ENCODE measurements at places on chromosomes 16 and 17.

DNA sequence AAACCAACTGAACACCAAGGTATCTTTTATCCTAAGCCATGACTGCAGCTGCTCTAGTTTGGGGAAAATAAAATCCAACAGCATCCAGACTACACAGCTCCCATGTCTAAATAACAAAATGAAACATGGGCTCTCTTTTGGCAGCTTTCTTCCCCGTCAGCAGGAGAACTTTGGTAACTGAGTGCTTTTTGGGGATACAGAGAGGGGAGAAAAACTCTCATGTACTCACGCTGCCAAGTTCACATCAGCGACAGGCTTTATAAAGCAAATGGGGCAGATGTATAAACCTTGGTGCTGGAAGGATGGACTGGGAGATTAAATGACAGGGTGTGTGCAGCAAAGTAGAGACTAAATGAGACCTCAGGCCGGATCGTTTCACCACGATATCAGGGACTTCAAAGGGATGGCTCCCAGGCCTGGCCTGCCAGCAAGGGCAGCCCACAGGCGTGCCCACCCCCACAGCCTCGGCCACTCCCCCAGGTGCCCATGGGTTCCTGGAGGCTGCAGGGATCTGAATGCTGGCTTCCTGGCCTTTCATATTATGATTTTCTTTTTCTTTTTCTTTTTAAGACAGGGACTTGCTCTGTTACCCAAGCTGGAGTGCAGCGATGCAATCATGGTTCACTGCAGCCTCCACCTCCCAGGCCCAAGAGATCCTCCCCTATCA is 174.6 kb downstream of the ZNF423 start:
- DNase-seq, result no peak

GRCh38 chr16:56789360-56789759 is 59.4 kb downstream of the NUP93 start:
- peak; percentile 29 for DNase-seq

- no peak for DNase-seq
Observed at GRCh38 chr16:15043344-15043743, 12.5 kb downstream of the NTAN1 start.

DNA sequence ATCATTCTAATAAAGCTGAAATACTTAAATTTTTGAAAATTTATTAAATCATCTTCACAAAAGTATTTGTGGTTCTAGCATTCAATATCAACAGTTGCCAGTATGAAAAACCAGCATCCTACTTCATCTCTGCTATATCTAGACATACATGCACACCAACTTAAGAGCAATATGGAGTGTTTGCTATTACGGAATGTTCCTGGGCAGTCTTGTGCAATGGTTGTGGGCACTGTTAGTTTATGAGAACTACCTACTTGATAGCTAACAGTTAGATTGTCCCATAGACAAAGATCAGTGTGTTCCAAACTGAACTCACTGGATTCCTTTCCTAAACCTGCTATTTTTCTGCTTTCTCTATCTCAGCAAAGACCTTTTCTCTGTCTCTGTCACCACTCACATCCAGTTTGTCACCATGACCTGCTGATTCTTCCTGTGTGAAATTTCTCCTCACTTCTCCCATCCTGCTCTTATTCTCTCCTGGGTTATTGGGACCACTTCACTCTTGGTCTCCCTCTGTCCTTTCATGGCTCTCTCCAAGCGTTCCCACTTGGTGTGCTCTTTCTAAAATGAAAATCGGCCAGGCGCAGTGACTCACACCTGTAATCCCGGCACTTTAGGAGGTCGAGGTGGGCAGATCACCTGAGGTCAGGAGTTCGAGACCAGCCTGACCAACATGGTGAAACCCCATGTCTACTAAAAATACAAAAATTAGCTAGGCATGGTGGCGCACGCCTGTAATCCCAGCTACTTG is 27.7 kb downstream of the CNTROB start:
- DNase-seq, result no peak

DNA sequence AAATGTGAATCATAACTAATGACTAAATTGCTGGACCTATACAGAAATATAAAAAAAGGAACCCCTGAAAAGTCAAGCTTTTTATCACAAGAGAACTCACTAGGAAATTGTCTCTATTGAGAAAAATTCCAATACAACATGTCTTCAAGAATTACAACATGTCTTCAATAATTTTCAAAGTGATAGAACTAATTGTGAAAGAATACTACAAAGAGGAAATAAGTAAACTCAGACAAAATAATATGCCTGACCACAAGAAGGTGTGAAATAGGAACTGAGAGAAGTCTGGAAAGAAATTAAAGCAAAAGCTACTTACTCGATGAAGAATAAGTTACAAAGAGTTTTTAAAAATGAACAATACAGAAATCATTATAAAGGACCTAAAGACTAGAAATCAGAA is 29.9 kb upstream of the OR1G1 start:
- no peak for DNase-seq

- no peak for DNase-seq
Observed at GRCh38 chr17:17098551-17099179, 56.4 kb downstream of the MPRIP start.

DNA sequence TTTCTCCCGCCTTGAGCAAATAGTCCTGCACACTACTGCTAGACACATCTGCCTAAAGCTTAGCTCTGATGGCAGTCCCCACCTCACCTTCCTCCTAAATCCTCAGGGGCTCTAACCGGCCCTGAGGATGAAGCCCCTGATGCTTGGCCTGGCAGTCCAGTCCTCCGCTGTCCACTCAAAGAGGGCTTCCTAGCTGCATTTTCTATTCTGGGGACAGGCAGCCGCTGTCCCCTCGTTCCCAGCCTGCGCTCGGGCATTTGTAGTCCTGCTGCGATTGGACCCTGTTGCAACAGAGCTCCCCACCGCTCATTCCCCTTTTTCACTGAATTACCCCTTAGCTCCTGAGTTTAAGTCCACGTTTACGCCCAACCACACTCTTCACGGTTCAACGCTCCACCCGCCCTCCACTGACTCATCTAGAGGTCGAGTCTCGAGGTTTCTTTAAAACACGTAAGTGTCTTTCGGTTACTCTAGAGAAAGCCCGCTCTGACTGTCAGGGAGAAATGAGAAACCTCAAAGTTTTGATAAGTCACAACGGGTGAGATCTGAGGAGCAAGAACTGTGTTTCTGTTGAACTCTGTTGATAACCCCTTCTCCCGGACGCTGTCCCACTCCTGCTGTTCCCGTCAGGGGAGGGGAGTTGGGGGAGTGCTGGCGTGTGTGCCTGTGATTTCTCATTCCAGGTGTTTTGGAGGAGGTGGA is 4.5 kb downstream of the CCR7 start:
- DNase-seq, result peak; percentile 61

DNA sequence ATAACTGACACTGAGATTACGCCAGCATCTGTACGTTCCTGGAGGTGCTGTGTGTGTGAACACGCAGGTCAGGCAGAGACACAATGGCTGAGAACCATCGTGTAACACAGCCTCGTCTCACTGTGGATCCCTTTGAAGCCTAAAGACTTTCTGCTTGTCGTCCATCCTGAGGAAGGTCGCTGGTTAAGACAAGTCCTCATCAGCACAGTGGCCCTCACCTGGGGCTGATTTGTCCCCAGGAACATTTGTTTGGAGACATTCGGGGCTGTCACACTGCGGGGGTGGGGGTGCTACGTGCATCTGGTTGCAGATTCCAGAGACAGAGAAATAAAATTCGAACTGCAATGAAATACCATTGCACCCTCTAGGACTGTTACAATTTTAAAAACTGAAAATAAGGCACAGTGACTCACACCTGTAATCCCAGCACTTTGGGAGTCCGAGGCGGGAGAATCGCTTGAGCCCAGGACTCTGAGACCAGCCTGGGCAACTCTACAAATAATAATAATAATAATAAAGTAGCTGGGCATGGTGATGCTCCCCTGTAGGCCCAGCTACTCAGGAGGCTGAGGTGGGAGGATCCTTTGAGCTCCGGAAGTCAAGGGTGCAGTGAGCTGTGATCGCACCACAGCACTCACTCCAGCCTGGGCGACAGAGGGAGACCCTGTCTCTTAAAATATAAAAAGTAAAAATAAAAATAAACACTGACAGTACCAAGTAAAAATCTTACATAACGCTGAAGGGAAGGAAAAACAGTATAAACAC is 112.0 kb upstream of the METRNL start:
- no peak for DNase-seq

DNA sequence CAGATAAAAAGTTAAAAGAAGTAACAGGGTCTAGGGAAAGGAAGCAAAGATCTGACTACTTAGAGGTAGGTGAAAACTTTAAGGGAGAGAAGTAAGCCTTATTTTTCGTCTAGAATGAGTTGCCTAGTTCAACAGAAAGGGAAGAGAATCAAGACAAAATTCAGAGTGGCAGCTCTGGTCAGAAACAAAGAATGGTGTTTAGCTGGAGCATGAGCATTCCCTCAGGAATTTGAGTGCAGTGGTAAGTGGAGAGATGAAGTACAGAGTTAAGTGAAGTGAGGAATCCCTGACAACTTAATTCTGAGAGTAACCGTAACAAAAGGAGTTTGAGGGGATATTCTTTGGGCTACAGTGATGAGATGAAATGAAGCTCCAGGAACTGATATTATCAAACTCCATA is 11.5 kb downstream of the SMG6 start:
- DNase-seq, result no peak

- DNase-seq, result no peak
Observed at GRCh38 chr17:69858460-69858859, 216.6 kb upstream of the KCNJ16 start.

- DNase-seq, result no peak
Observed at GRCh38 chr17:57032343-57032742, 52.7 kb upstream of the AKAP1 start.

GRCh38 chr16:13344001-13344400 is 442.6 kb downstream of the SHISA9 start:
- DNase-seq, result no peak

DNA sequence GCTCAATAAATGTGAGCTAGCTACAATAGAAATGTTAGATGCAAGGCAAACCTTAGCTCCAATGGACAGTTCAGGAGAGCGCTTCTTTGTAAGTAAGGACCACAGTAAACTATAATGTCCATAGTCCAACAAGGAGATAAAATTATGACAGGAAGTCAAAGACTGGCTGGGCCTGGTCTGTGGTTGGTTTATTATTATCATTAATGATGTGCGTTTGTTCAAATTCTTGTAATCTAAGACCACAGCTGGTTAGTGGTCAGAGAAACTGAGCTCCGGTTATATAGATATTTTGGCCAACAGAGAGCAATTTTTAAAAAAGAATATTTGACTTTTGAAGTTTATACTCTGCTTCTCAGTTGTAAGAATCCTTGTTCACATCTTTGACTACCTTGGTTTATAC is 4.7 kb upstream of the CMTM2 start:
- DNase-seq, result no peak

DNA sequence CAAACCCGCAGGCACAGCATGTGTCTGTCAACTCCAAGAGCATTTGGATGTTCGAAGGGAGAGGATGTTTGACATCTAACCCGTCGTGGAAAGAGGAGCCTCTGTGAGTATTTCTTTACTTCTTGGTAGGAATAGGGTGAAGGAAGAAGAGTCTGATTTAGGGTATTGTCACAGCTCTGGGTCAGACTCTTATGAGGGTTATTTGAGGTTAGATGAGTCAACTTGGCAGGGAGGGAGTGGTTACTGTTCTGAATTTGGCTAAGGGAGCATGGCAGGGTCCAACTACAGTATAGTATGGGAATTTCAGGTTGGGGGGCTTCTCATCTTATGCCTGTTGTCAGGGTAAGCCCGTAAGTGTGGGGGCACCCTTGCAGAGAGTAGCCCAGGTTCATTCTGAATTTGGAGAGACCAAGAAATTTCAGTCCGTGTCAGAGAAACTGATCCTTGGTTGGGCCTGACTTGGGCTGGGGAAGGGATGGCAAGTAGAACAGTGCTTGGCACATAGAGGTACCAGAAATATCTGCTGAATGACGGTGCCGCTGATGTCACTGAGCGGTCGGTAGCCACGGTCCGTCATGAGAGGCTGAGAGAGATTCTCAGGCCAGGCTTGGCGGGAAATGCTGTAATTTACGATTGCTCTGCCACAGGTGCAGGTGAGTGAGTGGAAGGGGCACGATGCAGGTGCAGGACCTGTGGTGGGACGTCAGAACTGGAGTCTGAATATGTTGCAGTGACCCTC is 43.2 kb downstream of the MYH3 start:
- DNase-seq, result peak; percentile 40

DNA sequence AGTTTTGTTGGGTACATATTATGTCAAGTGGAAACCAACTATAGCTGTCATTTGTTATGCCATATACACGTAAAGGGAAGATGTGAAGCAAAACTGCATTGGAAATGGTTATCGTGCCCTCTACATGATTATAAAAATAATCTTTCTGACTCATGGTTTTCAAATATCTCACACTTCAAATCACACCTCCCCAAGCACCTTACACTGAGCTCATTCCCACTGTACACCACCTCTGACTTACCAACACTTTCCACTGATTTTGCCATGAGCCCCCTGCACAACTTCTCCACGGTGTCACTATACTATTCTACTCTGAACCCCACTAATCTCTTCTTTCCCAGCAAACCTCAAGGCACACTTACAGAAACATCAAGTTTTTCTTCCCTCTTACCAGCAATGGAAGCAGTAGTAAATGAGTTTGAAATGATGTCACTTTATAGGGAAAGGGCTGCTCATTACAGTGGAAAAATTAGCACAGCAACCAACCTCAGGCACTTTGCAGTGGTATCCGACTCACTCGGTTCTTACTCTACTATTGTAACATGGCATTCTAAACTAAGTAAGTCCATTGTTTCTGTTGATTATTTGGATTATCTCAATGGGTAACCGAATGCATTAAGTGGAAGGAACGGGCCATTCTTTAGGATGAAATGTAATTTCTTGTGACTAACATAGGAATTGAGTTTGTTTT is 18.7 kb downstream of the ZNF821 start:
- DNase-seq, result no peak

DNA sequence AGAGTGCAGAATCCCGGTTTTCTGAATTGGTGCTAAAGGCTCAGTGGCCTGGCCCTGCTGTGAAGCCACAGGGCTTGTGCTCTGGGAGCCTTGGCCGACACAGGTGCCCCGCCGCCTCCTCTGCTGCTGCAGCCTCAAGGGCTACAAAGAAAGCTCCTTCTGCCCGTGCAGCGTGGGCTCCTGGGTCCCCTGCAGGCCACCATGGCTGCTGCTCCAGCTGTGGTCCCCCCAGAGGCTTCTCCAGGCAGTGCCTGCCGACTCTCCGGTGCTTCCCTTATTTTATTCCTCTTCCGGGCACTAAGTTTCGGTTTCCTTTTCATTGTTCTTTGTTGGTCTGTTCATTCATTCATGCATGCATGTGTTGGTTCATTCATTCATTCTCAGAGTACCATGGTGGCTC is 53.1 kb downstream of the CMIP start:
- DNase-seq, result no peak

- DNase-seq, result no peak
Observed at GRCh38 chr17:4951486-4951885, 567 bp downstream of the ENO3 start.

Data from stromal cell of bone marrow (primary cell).